Myometrial cell (primary cell): ENCODE measurements at places on chromosomes 3 and 15. TPM values are rescaled to one million over a fixed set of nuclear protein-coding genes. Genes with fewer than 3 reads are reported as not detected.

GREM1 gene
- total RNA-seq = 2.3 and 4.3 TPM in 2 replicates

DUOXA1 gene
- total RNA-seq = not detected in 2 replicates

ATG7 gene
- total RNA-seq = 45.4 and 56.5 TPM in 2 replicates

SCAANT1 gene
- total RNA-seq = not detected in 2 replicates

PSTPIP1 gene
- total RNA-seq = 0.18 TPM in 1 of 2 replicates, not detected in the other

CCR8 gene
- not detected in 2 replicates for total RNA-seq

GOLGA8H gene
- 0.18 TPM in 1 of 2 replicates, not detected in the other for total RNA-seq

FSTL1 gene
- 500 and 637 TPM in 2 replicates for total RNA-seq

GATM gene
- total RNA-seq = under 0.01 TPM in 1 of 2 replicates, not detected in the other

KCNH8 gene
- total RNA-seq = not detected in 2 replicates

TMEM207 gene
- not detected in 2 replicates for total RNA-seq

PXYLP1 gene
- total RNA-seq = 6.3 and 8.2 TPM in 2 replicates

SNTN gene
- total RNA-seq = not detected in 2 replicates

SERPINI1 gene
- 1.4 and 2.3 TPM in 2 replicates for total RNA-seq

NAALADL2 gene
- 0.86 and 0.89 TPM in 2 replicates for total RNA-seq

ZNF774 gene
- total RNA-seq = 0.18 and 0.29 TPM in 2 replicates

TMEM212 gene
- total RNA-seq = not detected in 2 replicates

KBTBD8 gene
- 0.35 and 4.3 TPM in 2 replicates for total RNA-seq

SPESP1 gene
- 0.53 and 0.58 TPM in 2 replicates for total RNA-seq

MNS1 gene
- total RNA-seq = 3.2 and 3.7 TPM in 2 replicates

SH2D7 gene
- total RNA-seq = not detected in 2 replicates

SCN5A gene
- 0.18 TPM in 1 of 2 replicates, not detected in the other for total RNA-seq

TIMP4 gene
- total RNA-seq = 12.9 and 21.3 TPM in 2 replicates

LOXL1 gene
- total RNA-seq = 43.4 and 44.7 TPM in 2 replicates

SUSD5 gene
- total RNA-seq = 0.35 and 0.58 TPM in 2 replicates

STAC gene
- 0.18 and 1.2 TPM in 2 replicates for total RNA-seq

ALPK3 gene
- total RNA-seq = under 0.01 and 0.29 TPM in 2 replicates

CPLX3 gene
- not detected in 2 replicates for total RNA-seq

PP2D1 gene
- total RNA-seq = not detected in 2 replicates

UNC13C gene
- total RNA-seq = not detected in 2 replicates

P2RY1 gene
- total RNA-seq = under 0.01 and 0.18 TPM in 2 replicates

SFMBT1 gene
- 9.9 and 19.6 TPM in 2 replicates for total RNA-seq

SPSB4 gene
- total RNA-seq = not detected in 2 replicates

CCDC50 gene
- 53.0 and 86.3 TPM in 2 replicates for total RNA-seq
